Mesenchymal stem cell (in vitro differentiated cells and primary cell): ENCODE measurements at places on chromosomes 12 and 14.

- DNase-seq: no peak
These were observed 252.6 kb downstream of the ACSS3 start for GRCh38 chr12:81330480-81330879.

DNA sequence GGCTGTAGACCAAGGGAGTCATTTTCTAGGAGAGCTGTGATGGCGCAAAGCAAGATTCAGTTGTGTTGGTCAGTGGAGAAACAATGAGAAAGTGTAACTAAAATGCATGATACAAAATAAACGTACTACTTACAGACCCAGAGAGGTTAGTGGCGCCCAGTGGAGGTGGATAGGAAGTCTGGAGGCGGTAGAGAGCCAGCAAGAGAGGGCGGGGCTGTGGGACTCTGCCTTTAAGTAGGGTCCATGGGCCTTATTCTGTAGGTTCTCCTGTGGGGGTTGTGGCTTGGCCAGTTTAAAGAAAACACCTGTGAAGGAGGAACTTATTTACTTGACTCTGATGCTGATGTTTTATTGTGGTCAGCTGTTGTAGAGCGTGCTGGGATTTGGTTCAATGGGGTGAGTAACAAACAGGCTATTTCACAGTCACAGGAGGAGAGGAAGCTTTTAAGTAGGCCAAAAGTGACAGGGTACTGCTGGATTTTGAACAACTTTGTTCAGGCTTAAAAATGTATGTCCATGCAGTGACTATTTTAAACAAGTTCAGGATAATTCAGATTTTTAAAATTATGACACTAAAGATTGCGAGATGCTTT, 1097.7 kb downstream of the TMTC2 start:
- no peak for DNase-seq

DNA sequence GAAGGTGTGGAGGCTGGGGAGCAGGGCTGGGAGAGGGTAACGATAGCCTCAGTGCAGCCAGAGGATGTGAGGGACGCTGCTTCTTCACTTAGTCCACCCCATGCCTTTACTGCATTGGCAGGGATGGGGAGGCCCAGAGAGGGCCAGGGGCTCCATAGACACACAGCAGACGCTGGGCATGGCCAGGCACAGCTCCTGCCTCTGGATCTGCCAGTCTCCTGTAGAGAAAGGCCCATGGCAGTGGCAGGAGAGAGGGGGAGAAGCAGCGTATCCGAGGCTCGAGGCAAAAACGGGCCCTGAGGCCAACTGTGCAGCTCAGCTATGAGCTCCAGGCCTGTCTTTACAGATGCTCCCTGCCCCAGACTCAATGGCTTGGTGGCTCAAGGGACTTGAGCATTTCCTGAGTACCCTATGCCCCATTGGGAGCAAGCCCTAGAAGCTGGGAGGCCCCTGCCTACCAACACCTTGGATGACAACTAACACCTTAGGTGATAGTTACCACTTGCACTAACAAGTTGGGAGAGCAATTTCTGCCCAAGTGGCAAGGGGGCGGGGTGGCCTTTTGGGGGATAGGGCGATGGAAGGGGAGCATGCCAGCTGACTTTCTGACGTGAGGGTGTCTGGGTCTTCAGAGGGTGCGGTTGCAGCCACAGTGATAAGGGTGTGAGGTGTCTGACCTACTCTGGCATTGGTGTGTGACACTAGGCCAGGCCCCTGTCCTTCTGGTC, 5.0 kb upstream of the LBHD2 start:
- no peak for DNase-seq

DNA sequence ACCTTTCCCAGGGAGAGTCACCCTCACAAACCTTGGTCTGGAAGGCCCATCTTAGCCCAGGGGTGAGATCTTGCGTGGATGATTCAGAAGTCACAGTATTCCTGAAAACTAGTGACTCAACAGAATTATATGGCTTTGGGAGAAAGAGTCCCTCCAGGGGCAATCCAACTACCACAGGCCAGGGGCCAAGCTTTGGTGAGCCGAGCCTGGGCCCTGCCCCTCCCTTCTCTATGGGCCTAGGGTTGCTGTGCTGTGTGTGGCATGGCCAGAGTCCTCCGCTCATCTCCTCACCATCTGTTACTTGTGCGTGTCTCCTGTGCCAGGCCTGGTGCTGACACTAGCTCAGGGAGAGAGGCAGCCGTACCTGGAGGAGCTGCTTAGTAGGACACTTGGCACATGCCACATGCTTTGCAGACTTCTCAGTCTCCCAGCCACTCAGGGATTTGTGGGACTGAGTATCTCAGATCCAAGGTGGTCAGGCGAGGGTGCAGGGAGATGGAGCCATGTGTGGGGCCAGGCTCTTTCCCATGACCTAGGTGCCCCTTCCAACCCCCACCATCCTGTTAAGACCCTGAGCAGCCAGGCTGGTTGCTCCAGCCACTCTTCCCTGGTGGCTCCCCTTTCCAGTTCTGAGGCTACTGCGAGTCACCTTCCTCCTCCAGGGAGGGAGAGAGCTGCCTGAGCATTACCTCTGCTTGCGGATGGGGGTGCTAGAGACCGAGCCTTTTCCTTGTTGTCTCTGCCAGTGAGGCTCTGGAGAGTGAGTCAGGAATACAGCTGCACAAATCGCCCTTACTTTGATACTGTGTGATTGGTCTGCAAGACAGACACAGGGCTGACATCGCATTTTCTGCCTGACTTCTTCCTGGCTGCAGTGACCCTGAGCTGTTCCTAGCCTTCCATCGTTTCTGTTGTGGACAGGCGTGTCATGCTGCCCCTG, 94.1 kb downstream of the SLC25A47 start:
- peak; percentile 95 for DNase-seq
